ENCODE measurements at places on chromosomes 4 and X.

GRCh38 chrX:135556055-135556454 is 35.6 kb downstream of the INTS6L start:
- DNase-seq: no peak

DNA sequence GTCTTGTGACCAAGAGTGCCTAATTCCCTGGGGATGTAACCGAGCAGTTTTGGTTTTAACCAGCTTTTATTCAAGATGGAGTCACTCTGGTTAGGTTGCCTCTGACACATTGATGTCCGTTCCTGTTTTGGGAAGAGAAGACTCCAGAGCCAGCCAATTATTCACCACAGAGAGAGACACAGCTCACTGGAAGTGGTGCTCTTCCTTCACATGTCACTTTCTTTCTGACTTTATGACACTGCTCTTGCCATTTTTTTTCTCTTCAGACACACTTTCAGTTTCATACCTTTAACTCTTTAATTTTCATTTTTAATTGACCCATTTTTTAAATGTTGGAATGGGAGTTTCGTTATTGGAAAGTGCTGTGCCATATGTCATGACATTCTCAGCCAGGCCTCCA is 418.4 kb upstream of the FSTL5 start:
- no peak for DNase-seq

GRCh38 chr4:53558065-53558801 is 33.1 kb downstream of the LNX1 start:
- no peak for DNase-seq

GRCh38 chr4:81844717-81845116 is 373.0 kb upstream of the RASGEF1B start:
- no peak for DNase-seq

DNA sequence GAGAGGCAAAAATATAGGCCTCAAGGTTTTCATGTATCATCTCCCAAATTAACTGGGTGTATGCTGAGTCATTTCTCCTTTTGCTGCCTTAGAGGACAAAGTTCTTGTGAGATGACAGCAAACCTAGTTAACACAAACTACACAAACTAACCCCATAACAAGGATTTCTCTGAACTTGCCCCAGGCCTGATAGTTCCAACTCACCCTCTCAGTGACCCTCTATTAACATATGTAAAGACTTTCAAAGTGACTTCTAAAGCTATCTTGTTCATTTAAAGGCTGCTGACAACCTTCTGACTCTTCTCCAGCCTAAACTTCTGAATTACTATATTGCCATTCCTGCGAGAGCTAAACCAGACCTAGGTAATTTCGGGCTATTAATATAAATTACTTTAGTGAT is 43.2 kb upstream of the CCDC149 start:
- no peak for DNase-seq

- DNase-seq: no peak
Measured at GRCh38 chrX:23898412-23898959, 9.3 kb downstream of the APOO start.

GRCh38 chr4:146545102-146545501 is 23.4 kb upstream of the SLC10A7 start:
- DNase-seq: no peak

DNA sequence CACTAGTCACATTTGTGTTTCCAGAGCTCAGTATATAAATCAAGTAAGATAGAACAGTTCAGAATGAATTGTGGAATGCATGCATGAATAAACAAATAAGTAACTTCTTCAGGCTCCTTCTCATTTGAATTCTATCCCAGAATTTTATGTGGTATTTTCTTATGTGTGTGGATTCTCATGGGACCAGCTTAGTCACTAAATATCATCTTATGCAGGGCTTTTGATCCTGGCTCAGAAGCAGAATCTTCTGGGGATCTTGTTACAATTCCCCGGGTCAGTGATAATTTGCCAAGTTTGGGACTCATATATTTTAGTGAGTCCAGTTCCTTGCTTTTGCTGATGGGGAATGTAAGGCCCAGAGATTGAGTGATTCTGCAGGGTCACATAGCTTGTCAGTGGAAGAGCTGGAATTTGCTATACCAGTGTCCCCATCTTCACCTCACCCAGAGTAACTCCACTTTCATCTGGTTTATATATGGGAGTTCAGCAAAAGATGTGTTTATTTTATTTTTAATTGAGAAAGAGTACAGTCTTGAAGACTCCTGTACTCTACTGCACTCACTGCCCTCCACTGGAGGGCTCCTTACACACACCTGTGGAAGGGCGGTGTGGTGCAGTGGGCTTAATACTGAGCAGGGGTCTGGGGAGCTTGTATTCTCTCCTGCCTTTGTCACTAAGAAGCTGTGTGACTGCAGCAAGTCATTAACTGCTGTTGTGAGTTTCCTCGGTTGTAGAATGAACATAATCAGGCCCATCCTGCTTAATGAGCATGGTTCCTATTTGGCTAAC is 198.2 kb upstream of the CXorf66 start:
- no peak for DNase-seq

DNA sequence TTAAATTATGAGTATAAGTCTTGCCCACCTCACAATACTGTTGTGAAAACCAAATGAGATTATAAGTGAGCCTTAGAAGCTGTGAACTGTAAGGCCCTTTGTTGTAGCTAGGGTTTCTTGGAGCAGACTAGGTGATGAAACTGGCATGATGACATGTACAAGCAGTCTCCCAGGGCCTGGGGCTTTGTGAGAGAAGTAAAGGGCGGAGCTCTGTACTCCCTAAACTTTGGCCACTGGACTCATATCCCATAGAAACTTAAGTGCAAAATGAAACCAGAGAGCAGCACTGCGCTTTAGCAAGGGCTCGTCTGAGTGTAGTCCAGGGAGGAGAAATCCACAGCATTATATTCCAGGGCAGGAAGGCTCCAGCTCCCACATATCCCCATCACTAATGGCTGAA is 385.6 kb upstream of the FGF16 start:
- DNase-seq: no peak

GRCh38 chr4:122584519-122584918 is 36.3 kb downstream of the IL21 start:
- no peak for DNase-seq

GRCh38 chr4:111020961-111021360 is 398.1 kb upstream of the PITX2 start:
- DNase-seq: no peak

DNA sequence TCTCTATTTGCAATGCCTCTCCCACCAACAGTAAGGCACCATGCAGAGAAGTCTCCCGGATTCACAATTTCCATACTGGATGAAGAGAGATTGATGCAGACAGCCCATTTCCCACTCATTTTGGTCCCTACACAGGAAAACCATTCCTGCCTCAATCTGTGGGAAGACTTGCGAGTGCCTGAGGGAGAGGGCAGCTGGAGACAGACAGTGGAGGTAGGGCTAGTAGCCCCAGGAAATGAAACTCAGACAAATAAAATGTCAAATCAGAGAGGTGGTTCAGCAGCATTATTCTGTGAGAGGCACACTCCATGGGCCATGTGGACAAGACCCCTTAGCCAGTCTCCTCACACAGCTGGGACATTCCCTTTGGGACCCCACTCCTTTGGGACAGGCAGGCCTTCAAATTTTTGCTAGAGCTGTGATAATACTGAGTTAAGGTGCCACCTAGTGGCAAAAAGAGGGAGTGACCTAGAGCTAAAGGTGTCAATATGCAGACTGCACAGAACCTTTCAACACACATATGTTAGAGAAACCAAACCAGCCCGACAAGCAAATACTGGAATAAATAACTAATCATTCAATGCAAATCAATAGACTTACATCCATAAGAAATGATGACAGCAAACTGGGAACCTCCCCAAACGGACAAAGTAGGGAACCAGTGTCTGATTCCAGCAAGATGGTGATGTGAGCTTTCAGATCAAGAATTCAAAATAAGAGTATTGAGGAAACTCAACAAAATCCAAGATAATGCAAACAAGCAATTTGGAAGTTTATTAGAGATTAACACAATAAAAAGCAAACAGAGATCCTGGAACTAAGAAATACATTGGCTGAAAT is 1865.3 kb upstream of the AGA start:
- DNase-seq: peak; percentile 26

- DNase-seq: no peak
Measured at GRCh38 chr4:175277816-175278215, 359.7 kb downstream of the ADAM29 start.

GRCh38 chr4:99763635-99764101 is 53.0 kb upstream of the DAPP1 start:
- peak; percentile 7 for DNase-seq

DNA sequence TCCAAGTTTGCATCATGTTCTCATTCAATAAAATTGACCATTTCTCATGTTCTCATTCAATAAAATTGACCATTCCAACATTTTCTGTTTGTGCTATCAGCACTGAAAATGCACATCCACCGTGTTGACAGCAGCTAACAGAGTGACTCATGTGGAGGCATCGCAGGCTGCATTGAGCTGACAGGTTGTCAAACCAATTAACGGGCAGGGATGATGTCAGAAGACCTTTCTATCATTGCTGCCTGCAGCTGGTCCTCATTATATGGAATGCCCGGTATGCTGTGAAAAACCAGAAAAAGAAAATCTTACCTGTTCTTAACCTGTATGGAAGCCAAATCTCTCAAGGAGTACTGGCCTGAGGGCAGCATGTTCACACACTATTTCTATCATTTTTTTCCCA is 202.0 kb downstream of the SMIM20 start:
- DNase-seq: no peak

- no peak for DNase-seq
Measured at GRCh38 chr4:102230194-102230593, 115.1 kb downstream of the SLC39A8 start.

DNA sequence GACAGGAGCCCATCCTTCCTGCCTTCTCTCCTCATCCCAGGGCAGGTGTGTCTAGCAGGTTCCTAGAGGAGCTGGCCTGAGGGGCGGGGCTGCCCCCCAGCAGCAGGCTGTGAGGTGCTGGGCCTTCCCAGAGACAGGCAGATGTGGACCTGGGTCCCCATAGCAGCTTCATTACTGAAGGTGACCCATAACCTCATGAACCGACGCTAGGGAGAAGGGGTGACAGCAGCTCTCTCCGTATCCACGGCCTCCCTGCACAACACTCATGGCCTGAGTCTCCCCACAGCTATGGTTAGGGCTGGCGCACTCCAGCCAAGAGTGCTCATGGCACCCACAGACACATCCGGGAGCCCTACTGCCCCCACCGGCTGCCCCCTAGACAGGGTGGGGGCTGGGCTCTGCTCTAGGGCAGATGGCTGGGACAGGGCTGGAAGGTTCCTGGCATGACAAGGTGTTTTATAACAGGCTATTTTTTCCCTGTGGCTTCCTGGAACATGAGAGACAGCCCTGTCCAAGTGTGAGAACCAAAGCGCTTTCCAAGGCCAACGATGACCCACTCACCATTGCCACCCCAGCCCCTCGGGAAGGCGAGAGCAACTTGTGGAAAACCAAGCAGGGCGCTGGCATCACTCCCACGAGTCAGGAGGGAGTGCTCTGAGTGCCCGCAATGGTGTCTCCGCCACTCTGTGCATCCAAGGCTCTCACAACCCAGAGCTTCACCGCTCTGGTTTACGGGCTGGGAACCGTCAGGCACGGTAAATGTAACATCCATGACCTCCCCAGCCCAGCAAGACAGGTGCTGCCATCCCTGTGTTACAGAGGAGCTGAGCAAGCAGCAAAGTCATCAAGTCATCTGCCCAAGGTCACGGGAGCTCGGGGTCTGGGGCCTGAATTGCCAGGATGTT is 59.8 kb downstream of the ACOX3 start:
- no peak for DNase-seq

GRCh38 chrX:10633722-10634121 is 13.3 kb upstream of the MID1 start:
- DNase-seq: peak; percentile 40

GRCh38 chrX:106039920-106040319 is 1.4 kb upstream of the SERPINA7 start:
- DNase-seq: no peak

- no peak for DNase-seq
Measured at GRCh38 chrX:136635235-136635634, 12.7 kb upstream of the CD40LG start.

GRCh38 chr4:103885152-103885551 is 165.4 kb upstream of the TACR3 start:
- DNase-seq: no peak

- DNase-seq: no peak
Measured at GRCh38 chr4:141330616-141331015, 109.9 kb downstream of the ZNF330 start.

DNA sequence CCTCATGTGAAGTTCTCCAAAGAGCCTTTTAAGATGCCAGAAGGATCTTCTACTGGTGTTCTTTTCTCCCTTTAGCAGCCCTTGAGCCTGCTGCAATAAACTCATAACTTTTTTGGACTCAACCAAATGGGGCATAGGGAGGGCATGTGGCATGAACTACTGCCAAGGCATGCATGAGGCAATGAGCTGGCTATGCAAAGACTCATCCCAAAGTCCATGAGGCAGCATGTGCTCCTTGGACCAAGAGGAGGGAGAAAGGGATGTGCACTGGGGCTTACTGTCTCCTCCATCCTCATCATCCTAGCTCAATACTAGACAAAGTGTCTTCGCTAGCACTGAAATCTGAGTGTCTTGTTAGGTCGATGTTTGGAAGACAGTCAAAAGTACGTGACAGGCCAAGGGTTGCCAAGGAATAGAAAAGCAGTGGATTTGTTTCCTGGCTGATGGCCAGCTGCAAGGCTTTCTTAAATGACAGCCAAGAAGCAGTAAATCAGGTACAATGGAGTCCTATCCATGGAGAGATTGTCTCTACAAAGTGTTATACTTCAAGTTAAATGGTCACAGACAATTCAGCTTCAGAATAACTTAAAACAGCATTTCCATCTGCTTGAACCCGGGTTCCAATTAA is 44.5 kb upstream of the ATXN3L start:
- DNase-seq: peak; percentile 0

DNA sequence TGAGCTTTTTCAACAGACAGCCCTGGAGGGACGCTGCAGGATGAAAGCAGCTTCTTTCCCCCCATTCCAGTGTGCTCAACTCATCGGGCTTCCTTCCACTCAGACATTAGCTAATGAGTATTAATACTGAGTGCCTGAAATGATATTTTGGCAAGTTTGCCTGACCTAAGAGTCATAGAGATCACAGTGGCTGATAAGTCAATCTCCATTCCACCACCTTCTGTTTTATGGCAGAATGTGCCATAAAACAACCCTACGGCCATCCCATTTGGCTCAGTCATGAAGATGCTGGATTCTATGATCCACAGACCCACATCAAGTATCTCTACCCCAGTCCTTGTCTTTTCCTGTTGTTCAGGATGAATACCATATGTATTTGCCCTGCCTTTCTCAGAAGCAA is 48.3 kb upstream of the MAB21L2 start:
- no peak for DNase-seq

DNA sequence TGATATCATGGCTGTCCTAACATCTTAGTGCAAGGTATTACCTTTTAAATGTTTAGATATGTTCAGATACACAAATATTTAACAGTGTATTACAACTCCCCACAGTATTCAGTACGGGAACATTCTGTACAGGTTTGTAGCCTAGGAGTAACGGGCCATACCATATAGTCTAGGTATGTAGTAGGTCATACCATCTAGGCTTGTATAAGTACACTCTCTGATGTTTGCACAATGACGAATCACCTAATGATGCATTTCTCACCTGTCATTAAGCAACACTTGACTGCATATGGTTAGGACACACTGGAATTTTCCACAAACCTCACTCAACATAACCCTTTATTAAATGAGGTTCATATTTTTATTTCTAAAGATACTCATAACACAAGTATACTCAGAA is 67.7 kb downstream of the THOC2 start:
- DNase-seq: no peak

All from T1000 (cell line).